ENCODE measurements at places on chromosomes 2 and 18. TPM values are rescaled to one million over a fixed set of nuclear protein-coding genes. Genes with fewer than 3 reads are reported as not detected.

GRCh38 chr2:30481323-30481800 lies 34.3 kb downstream of the LCLAT1 start:
- no peak for DNase-seq

DNA sequence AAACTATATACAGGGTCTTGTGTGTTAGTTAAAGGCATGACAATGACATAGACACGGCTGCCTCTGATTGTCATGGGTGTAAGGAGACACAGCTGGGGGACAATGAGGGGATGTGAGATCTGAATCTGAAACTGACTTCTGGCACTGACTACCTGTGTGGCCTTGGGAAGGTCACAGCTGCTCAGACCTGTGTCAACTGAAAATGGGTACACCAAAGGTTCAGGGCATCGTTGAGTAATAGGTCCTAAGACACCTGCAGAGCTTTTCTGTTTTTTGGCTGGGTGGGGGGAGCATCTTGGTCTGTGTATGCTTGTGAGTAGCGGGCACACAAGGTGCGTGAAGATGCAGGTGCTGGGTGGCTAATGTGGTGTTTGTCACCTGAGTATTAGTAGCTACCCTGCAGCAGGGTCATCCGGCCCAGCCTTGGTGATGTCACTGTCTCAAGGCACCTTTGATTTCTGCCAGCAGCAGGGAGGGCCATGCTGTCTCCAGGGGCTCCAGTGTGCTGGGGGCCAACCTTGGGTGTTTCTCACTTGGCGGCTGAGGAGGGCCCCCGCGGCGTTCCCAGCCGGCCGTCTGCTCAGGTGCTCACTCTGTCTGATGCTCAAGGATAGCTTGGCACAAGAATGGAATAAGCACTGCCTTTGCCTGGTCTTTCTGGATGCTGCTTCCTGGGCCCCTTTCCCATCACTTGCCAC lies 53.1 kb upstream of the HS6ST1 start:
- no peak for DNase-seq

- no peak for DNase-seq
Measured at GRCh38 chr2:173955004-173955403, 10.2 kb downstream of the SP3 start.

- DNase-seq: no peak
Measured at GRCh38 chr18:78753240-78753639, 226.4 kb upstream of the SALL3 start.

DNA sequence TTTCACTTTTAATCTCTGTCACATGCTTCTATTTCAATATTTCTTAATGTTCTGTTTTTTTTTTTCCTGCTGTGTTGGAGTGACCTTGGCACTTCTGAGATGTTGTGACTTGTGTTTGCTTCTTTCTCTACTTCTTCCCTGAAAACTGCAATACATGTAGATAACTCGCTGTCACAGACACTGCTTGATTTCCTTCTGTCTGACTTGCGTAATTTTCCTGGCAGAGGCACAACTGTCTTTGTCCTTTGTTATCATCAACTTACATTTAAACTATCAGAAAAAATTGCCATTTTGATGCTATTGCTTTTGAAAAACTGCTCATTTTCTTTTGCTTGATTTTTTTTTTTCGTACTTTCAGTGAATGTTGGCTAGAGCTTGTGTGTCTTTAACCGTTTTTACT lies 69.0 kb downstream of the BABAM2 start:
- no peak for DNase-seq

Gene C18orf32
- polyA plus RNA-seq: 47.6 TPM

Gene DSG1
- not detected for polyA plus RNA-seq

Gene SNTG2
- polyA plus RNA-seq: 0.06 TPM

Gene MALL
- polyA plus RNA-seq: 0.63 TPM

Gene CCNT2
- 13.7 TPM for polyA plus RNA-seq

Gene C2orf15
- 0.14 TPM for polyA plus RNA-seq

All from AG04450 (cell line).